ENCODE measurements at places on chromosomes 12 and 14.

GRCh38 chr12:56334490-56334793, 642 bp upstream of the PAN2 start:
- DNase-seq: no peak

DNA sequence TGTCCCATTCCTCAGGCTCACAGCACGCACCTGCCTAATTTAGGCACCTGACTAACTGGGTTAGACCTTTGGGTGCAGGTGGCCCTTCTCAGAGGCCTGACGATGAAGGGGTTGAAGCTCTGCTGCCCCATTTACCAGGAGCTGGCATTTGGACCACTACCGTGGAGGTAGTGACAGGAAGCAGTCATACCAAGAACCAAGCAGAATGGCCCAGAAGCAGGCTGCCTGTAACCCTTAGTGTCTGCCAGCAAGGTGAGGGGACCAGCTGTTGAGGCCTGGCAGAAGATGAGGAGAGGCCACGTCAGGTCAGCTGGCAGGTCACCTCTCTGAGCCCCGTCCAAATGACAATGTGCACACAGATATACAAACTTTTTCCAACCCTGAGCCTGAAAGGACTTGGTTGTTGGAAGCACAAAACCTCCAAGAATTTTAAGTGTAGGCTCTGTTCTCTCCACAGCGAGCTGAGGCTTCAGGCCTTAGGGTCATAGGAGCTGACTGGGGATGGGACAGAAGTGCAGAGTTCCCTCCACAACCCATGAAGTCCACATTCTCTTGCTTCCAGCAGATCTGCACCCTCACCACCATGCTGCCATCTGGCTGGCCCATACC, 23.1 kb downstream of the VASH1 start:
- no peak for DNase-seq

DNA sequence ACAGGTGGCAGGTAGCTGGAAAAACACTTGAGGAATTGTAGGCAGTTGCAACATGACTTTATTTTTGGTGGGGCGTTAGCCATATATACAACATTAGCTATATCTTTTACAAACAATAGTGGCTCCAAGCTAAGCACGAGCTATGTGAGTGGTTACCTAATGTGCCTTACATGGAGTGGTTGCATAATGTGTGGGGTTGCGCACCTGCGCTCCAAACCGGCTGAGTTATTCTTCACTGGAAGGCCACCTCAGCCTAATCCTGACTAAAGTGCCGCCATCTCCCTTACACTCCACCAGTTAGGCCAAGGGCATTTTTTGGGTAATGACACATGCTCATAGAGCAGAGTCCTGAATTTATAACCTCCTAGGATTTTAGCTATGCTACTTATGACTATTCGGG, 31.8 kb upstream of the G2E3 start:
- DNase-seq: no peak

DNA sequence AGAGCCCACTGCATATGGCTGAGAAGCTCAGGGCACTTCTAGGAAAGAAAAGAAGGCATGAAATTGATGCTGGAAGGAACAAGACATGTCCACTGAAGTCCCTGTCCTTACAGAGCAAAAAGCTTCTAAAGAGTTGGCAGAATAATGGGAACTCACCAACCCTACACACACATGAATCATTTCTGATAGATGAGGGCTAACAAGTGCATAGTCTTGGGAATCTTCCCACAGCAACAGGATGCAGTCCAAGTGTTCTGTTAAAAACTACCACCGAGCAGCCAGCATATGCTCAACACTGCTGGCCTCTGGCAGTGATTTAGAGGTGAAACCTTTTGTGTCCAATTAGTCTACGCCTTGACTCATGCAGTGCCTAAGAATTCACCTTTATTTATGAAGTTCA, 44.8 kb downstream of the RHOJ start:
- DNase-seq: no peak

DNA sequence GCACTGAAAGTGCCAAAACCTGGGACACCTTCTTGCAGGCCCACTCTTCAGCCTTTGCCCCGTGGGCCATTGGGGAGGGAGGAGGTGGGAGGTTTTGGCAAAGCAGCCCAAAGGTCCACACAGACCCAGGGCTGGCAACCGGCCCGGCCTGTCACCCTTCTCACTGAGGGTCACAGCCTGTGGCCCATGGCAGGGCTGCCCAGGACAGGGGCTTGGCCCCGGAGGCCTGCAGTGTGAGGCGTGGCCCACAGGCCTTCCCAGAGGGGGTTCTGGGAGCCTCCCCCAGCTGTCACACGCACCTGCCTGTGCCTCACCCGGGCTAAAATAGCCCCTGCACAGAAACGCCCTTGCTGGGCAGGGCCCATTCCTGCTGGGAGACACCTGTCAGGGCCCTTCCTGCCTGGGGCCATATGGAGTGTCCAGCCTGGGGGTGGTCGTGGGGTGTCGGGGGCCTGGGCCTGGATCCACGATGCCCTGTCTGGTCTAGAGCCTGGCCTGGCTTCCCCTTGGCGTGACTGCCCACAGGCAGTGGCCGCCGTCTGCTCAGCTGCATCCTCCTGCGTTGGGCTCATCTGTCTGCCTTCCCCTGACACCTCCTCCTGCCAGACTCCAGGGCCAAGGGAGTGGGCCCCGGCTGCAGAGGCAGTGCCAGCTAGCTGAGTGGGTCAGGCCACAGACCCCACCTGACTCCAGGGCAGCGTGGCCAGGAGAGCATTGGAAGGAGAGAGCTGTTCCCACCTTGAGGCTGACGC, 19.2 kb downstream of the PACS2 start:
- no peak for DNase-seq

- DNase-seq: no peak
These were observed 223.8 kb downstream of the DACT1 start for GRCh38 chr14:58861586-58861985.

DNA sequence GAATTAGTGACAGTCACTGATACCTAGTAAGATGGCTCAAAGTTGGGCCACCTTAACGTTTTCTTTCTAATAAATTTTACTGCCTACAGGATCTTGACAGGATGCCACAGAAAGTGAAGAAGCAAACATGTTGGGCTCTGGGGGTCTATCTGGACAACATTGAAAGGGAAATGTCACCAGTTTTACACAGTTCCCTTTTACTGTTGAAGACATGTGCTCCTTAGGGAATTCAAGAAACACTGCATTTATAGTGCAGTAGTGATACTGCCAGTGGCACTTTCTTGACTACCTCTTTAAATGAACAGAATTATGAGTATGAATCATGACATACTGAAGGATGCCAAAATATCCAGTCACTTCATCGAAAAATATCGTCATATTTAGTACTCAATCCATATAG, 269.3 kb upstream of the SYT10 start:
- DNase-seq: no peak

GRCh38 chr12:109732321-109733305, 19.0 kb downstream of the FAM222A start:
- no peak for DNase-seq

- no peak for DNase-seq
These were observed 3.3 kb downstream of the PARP11 start for GRCh38 chr12:3869865-3870264.

DNA sequence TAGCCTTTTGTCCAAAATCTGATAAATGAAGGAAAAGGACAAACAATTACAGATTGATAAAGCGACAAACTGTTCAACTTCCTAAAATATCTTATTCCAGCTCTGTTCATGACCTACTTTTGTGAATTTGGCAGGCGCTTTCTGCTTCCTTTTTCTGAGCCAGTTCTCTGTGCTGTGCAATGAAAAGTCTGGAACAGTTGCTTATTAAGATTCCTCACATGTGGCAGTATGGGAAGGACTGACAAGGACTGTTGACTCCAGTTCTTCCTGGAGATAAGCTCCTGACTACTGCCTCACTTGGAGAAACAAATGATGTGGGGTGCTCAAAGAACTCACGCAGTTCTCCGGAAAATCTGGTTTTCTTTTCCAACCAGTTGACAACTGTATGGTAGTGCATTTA, 58.3 kb upstream of the ANP32D start:
- DNase-seq: no peak

- DNase-seq: no peak
These were observed at the start of gene HVCN1 for GRCh38 chr12:110688446-110689280. Gene HVCN1 (minus strand): TSS chr12:110689115. CDS start chr12:110683245, 5,870 bp downstream.

GRCh38 chr12:71397433-71397954, 42.1 kb upstream of the LGR5 start:
- DNase-seq: peak; percentile 70

- no peak for DNase-seq
These were observed 9.0 kb upstream of the KRT1 start for GRCh38 chr12:52689239-52689638.

GRCh38 chr14:81095539-81095938, 125.2 kb downstream of the GTF2A1 start:
- DNase-seq: no peak

GRCh38 chr12:33439587-33440011, at the start of gene SYT10:
Gene SYT10 (minus strand): TSS chr12:33439819. CDS start chr12:33439522, 297 bp downstream.
- DNase-seq: no peak

GRCh38 chr14:92103363-92103989, 2.9 kb downstream of the ATXN3 start:
- no peak for DNase-seq

DNA sequence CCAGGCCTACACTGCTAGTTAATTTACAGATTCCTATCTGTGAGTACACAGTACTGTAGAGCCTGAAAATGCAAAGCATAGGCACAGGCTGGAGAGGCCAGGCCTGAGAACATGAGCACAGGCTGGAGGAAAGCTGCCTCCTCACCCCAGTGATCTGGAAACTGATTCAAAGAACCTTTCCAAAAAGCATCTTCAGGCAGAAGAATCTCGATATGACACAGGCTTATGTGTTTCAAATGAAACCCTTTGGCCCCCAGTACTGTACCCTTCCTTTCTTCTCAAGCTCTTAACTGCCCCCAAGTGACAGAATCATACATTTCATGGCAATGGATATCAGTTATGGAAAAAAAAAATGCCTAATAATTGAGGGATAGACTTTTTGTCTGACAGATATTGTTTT, 122.0 kb downstream of the KCNC2 start:
- no peak for DNase-seq

DNA sequence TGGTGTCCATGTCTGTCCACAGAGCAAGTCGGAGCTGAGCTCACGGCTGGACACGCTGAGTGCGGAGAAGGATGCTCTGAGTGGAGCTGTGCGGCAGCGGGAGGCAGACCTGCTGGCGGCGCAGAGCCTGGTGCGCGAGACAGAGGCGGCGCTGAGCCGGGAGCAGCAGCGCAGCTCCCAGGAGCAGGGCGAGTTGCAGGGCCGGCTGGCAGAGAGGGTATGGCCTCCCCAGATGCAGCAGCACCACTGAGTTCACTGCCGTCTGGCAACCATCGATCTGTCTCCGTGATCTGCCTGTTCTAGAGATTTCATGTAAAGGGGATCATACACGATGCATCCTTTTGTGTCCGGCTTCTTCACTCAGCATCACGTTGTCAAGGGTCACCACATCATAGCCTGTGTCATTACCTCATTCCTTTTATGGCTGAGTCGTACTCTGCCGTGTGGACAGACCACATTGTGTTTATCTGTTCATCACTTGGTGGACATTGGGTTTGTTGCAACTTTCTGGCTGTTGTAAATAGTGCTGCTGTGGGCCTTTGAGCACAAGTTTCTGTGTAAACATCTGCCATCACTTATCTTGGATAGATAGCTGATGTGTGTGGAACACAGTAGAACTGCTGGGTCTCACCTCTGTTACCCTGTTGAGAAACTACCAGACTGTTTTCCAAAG, 21.9 kb downstream of the HIP1R start:
- DNase-seq: no peak

DNA sequence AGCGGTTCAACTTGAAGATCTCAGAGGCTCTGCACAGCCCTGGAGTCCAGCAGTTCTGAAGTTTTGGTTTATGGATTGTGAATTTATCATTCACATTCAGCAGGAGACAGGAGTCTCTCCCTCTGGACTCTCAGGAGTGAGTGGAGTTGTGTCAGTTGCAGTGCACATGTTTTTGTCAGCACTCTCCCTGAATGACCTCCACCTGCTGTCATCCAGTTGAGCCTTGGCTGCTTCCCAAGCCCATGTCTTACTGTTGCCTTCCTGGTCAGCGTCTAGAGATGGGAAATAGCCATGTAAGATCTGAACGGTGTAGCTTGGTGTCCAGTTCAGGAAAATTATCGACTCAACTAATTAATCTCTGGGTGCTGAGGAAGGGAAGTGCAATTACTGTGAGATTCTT, 133.2 kb downstream of the PRKCH start:
- DNase-seq: no peak

GRCh38 chr12:93266-94005, 26.9 kb downstream of the IQSEC3 start:
- no peak for DNase-seq

GRCh38 chr12:116215023-116215422, 62.5 kb downstream of the MED13L start:
- DNase-seq: no peak

DNA sequence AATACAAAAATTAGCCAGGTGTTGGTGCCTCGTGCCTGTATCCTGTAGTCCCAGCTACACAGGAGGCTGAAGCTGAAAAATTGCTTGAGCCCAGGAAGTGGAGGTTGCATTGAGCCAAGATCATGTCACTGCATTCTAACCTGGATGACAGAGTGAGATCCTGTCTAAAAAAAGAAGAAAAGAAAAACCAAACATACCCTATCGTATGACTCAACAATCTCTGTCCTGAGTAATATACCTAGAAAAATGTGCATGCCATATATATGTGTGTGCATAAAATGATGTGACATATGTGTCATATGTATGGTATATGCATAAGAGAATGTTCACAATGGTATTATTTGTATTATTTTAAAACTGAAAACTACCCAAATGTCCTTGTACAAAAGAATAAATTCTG, 261.5 kb upstream of the CLEC14A start:
- DNase-seq: no peak

DNA sequence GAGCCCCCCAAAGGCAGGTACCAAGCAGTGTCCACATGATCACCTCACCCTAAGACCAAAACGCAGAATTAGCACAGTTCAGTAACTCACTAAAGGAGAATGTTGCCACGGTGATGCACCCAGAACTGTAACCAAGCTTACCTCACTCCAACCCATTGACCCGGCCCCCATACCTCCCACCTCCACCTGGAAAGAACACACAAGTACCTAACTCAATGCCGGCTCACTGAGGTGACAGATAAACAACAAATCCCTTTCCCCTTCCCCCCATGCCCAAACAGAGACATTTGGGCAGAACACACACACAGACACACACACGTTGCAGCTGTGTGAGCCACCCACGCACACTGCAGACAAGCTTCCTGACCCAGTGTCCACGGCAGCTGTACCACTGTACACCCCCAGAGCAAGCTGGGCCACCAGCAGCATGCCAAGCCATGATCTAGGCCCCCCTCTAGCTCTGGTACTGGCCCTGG, 1.3 kb downstream of the RAPGEF3 start:
- no peak for DNase-seq

DNA sequence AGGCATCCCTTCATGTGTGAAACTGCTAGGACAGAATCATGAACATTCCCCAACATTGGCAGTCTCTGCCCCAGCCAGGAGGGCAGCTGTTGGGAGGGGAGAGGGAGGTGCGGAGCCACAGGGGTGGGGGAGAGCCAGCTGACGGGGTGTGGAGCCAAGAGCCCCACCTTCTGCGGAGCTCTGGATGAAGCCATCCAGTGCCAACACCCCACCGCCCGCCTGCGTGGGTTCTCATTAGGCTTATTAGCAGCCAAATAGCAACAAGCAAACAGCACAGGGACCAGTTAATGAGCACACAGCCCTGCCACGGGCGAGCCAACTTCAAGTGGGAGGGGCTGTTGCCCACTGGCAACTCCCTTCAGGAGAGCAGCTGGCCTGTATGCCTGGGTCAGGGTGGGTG, 12.1 kb downstream of the LTBP2 start:
- DNase-seq: no peak

All from fibroblast of skin of left biceps (primary cell).